ENCODE measurements at places on chromosomes 16 and 17.

DNA sequence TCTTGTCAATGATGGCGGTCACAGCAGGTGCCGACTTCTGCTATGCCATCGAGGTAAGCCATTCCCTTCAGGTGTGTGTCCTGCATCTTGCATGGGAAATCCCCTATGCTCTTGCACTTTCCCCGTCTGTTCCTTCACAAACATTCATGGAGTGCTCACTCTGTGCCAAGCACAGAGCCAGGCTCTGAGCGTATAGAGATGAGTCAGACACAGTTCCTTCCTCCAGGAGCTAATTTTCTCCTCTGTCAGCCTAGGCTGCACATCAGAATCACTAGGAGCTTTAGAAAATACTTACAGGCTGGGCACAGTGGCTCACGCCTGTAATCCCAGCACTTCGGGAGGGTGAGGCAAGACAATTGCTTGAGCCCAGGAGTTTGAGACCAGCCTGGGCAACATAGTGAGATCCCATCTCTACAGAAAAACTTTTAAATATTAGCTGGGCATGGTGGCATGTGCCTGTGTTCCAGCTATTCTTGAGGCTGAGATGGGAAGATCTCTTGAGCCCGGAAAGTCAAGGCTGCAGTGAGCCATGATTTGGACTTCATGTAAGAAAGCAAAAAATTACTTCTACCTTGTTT is 14.1 kb downstream of the PRMT7 start:
- no peak for DNase-seq

DNA sequence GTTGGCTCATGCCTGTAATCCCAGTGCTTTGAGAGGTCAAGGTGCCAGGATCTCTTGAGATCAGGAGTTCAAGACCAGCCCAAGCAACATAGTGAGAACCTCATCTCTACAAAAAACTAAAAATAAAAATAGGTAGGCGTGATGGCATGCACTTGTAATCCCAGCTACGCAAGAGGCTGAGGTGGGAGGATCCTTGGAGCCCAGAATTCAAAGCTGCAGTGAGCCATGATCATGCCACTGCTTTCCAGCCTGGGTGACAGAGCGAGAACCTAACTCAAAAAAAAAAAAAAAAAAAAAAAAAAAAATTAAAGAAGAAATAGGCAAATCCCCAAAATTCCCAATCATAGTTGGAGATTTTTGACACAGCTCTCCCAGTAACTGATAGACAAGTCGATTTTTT is 32.2 kb upstream of the SRCIN1 start:
- no peak for DNase-seq

- DNase-seq = no peak
These were observed 25.4 kb upstream of the ITGB4 start for GRCh38 chr17:75695830-75696271.

GRCh38 chr17:44745301-44745700 is 13.5 kb upstream of the ADAM11 start:
- DNase-seq = no peak

- no peak for DNase-seq
These were observed 388.5 kb downstream of the XYLT1 start for GRCh38 chr16:17082095-17082882.

- DNase-seq = peak; percentile 95
These were observed at the start of gene MLX for GRCh38 chr17:42566883-42567573. MLX (plus strand) TSS chr17:42567100; CDS start chr17:42567125, 25 bp downstream.

GRCh38 chr17:7590743-7591142 is 849 bp upstream of the SOX15 start:
- DNase-seq = no peak

GRCh38 chr16:27698266-27698665 is 148.3 kb downstream of the KATNIP start:
- peak; percentile 9 for DNase-seq

DNA sequence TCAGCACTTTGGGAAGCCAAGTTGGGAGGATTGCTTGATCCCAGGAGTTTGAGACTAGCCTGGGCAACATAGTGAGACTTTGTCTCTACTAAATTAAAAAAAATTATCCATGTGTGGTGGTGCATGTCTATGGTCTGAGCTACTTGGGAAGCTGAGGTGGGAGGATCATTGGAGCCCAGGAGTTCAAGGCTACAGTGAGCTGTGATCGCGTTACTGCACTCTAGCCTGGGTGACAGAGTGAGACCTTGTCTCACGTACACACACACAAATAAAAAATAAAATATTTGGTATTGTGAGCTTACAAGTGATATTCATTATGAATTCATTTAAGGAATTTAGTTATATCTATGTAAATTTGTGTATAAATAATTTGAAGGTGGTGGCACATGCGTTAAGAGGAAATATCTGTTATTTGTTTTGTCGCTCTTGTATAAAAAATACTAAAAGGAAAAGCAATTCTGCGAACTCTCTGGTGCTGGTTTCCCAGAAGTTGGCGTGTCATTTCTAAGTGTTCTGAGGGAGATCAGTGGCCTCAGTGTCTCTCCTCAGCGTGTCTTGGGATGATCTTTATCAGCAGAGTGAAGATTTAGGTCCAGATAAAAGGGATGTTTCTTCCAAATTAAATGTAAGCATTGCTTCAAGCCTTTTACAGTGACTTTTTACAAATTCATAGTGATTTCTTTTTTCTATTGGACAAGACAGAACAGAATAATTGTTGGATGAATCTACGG is 187.6 kb downstream of the FTO start:
- no peak for DNase-seq

- no peak for DNase-seq
These were observed 22.3 kb upstream of the N4BP1 start for GRCh38 chr16:48632137-48632774.

DNA sequence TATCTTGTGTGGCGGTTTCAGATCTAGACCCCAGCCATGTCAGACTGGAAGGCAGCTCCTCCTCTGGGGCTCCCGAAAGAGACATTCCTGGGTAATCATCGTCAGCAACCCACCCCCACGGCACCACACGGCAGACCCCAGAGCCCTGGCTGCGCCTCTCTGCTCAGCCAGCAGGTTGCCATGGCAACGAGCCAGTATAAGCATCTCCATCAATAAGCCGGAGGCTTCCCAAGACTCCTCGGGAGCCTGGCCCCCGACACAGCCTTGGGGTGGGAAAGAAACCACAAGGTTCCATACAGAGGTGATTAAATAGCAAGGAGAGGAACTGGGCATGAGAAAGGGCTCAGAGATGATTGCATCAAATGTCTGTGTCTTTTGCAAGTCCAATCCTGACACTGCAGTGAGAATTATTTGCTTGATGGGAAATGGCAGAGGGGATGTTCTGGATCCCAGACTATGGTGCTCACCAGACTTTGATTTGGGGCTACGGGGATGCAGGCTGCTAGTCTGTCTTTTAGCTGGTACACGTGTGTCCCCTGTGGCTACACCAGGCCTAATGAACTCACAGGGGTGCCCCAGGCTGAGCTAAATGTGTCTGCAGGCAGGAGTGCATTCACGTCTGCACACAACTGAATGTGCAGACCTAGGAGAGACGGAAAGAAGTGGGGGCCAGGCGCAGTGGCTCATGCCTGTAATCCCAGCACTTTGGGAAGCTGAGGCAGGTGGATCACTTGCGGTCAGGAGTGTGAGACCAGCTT is 320.5 kb upstream of the TNRC6C start:
- no peak for DNase-seq

DNA sequence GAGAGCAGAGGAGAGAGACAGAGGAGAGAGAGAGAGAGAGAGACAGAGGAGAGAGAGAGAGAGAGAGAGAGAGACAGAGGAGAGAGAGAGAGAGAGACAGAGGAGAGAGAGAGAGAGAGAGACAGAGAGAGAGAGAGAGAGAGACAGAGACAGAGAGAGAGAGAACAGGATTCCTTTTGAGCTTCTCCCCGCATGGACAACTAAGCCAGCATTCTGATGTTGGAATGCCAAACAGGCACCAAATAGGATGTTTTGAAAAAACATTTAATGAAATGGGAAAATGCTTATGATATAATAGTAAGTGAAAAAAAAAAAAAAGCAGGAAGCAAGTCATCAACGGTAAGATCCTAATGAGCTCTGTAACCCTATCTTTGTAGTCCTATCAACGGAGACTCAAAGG is 60.7 kb downstream of the ARSG start:
- DNase-seq = no peak

- DNase-seq = no peak
These were observed 10.0 kb upstream of the PHLPP2 start for GRCh38 chr16:71734511-71734910.

GRCh38 chr17:76673729-76674128 is 30.2 kb upstream of the ST6GALNAC1 start:
- DNase-seq = no peak

GRCh38 chr16:89184933-89185794 is 13.6 kb downstream of the CDH15 start:
- DNase-seq = no peak

- no peak for DNase-seq
These were observed 33.3 kb downstream of the CCDC42 start for GRCh38 chr17:8711291-8711690.

GRCh38 chr16:22191532-22192260 is 14.4 kb upstream of the EEF2K start:
- peak; percentile 49 for DNase-seq

DNA sequence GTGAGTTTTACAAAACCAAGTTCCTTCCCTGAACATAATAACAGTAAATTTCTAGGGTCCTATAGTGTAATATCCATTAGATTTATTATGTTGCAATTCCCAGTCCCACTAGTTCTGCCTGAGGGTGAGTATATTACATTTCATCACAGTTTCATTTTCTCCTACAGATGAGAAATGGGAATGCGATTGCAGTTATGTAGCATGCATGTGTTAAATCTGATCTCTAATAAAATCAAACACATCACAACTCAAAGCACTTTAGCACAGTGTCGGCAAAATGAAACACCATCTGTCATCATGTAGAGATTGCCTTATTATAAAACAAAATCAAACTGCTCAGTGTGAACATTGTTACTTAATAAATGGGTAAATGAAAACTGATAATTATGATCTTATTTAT is 180.5 kb upstream of the TOX3 start:
- DNase-seq = no peak

DNA sequence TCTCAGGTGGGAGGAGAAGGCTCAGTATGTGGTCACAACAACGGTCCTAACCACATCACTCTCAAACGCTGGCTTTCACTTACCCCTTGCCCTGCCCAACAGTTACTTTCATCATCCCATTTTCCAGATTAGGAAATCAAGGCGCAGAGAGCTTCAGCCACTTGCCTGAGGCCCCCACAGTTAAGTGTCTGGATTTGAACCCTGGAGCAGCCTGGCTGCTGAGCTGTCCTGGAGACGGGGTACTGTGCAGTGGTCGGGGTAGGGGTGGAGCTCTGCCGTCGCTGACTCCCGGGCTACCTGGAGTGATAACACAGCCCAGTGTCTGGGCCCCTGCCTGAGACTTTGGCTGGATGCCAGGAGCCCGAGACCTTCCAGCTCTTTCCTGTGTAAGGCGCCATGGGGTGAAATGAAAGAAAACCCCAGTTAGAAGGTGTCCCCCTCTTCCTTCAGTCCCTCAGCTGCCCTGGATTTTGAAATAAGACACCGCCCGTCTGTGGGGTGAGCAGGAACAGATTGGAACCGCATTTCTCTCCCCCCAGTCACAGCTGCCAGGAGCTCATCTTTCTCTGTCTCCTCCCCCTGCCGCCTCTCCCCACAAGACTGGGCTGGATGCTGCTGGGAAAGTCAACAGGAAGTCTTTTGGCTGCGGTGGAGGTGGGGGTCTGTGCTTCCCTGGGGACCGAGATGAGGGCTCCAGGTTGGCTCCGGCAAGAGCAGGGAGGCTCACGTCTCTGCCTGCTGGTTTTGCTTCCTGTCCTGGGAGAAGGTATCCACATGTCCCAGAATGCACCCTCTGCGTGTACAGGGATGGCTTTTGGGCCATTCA is 280.2 kb downstream of the SEC14L1 start:
- DNase-seq = no peak

Data from stimulated activated CD4-positive, alpha-beta T cell treated with anti-CD3 and anti-CD28 coated beads, Interleukin-15, amount 100 ng/mL, for 24 hours (primary cell).